ENCODE measurements at places on chromosomes 4 and X. TPM values are rescaled to one million over a fixed set of nuclear protein-coding genes. Genes with fewer than 3 reads are reported as not detected.

DNA sequence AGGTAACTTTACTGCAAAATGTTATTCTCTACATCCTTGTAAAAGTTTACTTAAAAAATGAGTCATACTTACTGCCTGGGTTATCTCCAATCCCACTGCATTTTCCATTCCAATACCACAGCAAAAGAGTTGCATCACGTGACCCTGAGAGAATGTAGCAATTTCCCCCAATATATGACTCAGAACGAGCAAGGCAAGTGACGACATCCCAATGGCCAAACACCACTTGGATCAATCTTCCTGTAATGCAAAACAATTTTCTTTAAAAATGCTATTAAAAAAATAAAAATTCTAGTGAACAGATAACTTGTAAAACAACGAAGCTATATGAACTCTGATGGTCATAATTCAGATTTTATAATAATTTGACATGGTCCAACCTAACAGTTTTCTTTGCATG lies 224.3 kb downstream of the DCLK2 start:
- no peak for DNase-seq

- DNase-seq = no peak
Measured at GRCh38 chr4:119317990-119318389, 3.9 kb downstream of the FABP2 start.

- no peak for DNase-seq
Measured at GRCh38 chr4:176791591-176792325, 964 bp downstream of the VEGFC start.

GRCh38 chr4:17376205-17376604 lies 135.7 kb downstream of the QDPR start:
- no peak for DNase-seq

GRCh38 chr4:1579001-1579900 lies 104.9 kb downstream of the FAM53A start:
- DNase-seq = peak; percentile 58

DNA sequence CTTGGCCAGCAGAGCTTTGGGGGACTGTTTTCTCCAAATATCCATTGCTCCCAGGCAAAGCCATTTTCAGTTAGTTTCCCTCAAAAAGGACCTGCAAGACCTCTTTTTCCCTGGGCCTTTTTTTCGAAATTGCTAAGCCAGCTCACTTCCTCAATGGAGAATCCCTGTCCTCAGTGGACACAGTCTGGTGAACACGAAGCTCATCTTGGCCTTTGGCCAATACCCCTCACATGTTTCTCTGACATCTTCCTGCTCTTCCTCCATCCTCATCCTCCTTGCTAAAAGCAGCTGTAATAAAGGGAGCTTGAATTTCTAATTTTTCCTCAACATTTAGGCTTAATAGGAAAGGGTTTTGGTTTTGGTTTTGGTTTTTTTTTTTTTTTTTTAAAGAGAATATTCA lies 17.6 kb upstream of the PRPS1 start:
- DNase-seq = no peak

DNA sequence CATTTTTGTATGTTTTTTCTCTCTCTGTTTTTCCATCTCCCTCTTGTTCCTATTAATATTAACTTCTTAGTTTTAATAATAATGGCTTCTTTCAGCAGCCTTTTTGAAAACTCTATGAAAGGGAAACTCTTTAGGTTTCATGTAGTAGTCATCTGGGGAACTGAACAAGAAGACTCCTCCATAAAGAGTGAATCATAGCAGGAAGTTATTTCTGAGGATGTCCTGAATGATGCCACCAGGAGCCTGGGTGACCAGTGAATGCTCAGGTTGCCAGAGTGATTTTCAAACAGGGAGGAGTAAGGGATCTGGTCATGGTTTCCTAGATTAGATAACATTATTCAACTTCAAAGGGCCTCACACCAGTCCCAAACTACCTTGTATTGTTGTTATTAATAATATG lies 212.8 kb upstream of the PDE5A start:
- DNase-seq = no peak

GRCh38 chrX:77788050-77788449 lies 2.0 kb upstream of the ATRX start:
- no peak for DNase-seq

GRCh38 chrX:132775263-132775823 lies 183.1 kb downstream of the HS6ST2 start:
- DNase-seq = no peak

DNA sequence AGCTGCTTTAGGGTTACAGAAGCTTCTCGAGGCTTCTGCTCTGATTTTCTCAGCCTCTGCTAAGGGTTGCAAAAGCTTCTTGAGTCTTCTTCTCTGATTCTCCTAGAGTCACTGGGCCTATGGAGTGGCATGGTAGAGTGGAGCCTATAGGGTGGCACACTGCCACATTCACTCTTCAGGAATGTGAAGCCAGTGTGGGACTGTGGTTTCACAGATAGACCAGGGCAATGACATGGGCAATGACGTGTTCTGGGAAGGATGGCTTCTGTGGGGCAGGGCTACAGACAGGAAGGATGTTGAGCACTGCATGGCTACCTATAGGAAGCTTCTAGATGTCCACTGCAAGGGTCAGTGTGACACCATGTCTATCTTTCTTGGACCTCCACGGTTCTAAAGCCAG lies 11.0 kb upstream of the MAMLD1 start:
- DNase-seq = no peak

PNCK gene
- 1.3 TPM for total RNA-seq

GNRHR gene
- not detected for total RNA-seq

SYNPO2 gene
- total RNA-seq = 30.2 TPM

Data from breast epithelium (tissue), 4 donors.